ENCODE measurements at places on chromosomes 2 and 18.

DNA sequence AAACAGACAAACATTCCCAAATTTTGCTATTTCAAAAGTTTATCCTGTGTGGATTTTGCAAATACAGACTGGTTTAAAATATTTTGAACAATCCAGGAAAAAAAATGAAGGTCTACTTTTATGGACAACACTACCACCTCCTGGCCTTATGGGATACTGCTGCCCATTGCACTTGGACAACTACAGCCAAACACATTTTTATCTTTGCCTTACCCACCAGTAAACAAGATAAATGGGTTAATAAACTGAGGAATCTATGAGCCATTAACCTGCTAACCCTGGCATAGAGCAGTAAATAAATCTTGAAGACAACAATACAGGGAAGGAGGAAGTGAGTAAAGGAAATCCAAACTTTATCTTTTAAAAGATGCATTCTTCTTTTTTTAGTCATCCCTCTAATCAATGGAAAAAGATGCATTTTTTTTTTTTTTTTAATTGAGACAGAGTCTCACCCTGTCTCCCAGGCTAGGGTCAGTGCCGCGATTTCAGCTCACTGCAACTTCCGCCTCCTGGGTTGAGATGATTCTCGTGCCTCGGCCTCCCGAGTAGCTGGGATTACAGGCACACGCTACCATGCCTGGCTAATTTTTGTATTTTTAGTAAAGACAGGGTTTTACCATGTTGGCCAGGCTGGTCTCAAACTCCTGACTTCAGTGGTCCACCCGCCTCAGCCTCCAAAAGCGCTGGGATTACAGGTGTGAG lies 2.1 kb upstream of the SPIRE1 start:
- DNase-seq = no peak

DNA sequence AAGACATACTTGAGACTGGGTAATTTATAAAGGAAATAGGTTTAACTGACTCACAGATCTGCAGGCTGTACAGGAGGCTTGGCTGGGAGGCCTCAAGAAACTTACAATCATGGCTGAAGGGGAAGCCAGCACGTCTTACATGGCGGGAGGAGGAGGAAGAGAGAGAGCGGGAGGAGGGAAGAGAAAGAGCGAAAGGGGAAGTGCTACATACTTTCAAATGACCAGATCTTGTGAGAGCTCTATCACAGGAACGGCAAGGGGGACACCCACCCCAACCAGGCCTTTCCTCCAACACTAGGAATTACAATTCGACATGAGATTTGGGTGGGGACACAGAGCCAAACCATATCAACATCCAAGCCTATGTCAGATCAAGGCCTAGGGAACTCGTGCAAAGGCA lies 24.2 kb downstream of the MYL12B start:
- DNase-seq = no peak

- DNase-seq = no peak
Observed at GRCh38 chr2:28511871-28512606, 16.2 kb downstream of the PLB1 start.

DNA sequence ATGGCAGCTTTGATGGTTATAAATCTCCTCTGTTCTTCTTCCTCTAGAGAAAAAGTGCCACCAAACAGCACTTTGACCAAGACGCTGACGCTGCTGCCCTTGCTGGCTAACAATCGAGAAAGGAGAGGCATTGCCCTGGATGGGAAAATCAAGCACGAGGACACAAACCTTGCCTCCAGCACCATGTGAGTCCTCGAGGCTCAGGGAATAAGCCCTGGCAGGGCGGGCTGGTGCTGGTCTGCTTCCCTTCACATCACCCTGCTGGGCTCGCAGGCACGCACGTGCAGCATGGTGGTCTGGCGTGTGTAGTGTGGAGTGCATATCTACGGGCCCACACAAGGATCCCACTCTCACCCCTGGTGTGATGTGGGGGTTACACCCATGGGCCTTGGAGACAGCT lies 19.4 kb upstream of the DGKD start:
- DNase-seq = no peak

DNA sequence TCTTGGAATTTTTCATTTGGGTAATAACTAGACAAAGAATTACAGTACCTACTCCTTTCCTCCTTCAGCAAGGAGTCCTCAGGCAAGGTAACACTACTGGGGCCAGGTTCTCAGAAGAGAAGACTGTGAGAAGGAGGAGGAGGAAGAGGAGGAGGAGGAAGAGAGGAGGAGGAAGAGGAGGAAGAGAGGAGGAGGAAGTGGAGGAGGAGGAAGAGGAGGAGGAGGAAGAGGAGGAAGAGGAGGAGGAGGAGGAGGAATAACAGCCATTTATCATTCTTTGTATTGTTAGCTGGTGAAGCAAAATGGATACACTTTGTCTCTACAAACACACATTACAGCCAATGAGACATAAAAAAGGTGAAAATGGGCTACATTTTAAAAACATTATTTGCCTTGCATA lies 32.9 kb upstream of the SLC25A52 start:
- DNase-seq = no peak

- no peak for DNase-seq
Observed at GRCh38 chr2:85707304-85707703, 13.1 kb downstream of the GNLY start.

DNA sequence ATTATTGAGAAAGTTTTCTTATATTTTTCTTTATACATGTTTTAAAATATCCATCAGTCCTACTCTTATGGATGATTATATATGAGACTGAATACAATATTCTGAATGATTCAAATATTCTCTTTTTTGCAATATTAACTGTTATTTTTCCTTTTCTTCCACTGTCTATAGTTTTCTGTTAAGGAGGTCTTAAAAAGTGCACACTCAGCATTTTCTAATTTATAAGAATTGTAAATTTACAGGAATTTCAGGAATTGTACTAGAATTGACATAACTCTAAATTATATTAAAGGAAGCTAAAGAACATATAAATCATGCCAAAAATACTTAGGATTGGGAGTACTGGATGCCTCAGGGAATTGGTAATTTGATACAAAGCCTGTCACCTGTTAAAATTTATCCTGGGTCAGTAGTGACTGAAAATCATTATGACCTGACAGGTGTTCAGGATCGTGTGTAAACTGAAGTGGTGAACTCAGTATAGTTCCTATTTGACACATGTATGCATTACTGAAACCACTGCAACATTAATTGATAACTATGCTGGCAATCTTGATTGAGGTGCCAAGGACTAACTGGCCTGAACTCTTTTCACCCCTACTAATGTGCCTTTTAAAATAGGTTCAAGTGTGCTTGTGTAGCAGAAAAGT lies 30.4 kb downstream of the MSTN start:
- DNase-seq = no peak

DNA sequence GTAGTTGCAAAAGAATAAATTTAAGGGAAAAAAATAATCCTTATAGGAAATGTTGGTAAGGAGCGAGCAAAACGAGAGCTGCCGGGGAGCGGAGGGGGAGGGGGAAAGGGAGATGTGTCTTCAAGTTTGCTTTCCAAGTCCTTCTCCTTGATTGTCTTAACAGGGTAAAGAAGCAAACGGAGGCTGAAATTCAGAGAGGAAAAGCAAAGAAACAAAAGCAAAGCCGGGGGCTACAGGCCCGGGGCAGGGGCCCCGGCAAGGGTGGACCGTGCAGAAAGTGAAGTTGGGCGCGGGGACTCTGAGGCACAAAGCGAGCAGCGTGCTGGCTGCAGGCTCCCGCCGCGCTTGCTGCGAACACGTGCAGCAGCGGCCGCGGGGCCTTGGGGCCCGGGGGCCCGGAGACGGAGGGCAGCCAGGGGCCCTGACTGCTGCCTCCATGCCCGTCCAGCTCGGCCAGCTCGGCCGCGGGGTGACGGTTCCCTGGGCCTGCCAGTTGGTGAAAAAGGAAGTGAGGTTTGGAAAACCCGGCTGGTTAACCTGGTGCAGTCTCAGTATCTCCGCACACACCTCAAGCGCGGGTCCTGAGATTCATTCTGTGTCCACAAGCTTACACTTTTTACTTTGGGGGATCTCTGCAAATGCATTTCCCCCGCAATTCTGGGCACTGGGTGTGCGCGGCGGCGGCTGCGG lies 4.1 kb downstream of the BCL11A start:
- DNase-seq = no peak

DNA sequence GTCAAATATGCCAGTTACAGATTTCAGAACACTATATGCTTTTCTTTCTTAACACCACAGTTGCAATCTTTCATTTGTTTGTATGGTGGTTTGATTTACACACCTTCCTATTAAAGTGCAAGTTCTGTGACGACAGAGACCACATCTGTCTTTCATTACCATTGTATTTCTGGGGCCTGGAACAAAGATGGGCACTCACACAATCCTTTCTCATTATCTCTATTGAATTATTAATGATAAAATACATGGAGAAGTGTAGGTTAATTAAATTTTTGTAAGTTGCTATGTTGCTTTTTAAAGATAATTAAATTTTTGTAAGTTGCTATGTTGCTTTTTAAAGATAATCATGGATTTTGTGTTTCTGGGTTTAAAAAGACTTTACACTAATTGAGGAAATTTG lies 79.9 kb downstream of the KCTD18 start:
- no peak for DNase-seq

DNA sequence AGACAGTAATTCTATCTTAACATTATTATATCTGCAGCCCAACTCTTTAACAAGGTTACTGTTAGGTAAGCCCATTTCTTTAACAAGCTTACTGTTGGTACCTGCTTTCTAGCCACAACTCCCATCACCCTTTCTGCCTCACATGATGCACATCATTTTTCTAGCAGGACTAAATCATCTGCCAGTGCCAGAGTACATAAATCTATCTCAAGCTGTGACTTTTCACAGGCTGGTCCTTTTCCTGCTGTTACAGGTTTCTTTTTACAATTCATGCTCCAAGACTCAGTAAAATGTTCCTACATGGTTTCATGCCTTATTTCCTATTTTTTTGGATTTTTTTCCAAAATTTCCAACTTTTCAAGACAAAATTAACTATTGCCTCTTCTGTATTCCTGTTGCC lies 30.4 kb upstream of the ZC3H15 start:
- no peak for DNase-seq

DNA sequence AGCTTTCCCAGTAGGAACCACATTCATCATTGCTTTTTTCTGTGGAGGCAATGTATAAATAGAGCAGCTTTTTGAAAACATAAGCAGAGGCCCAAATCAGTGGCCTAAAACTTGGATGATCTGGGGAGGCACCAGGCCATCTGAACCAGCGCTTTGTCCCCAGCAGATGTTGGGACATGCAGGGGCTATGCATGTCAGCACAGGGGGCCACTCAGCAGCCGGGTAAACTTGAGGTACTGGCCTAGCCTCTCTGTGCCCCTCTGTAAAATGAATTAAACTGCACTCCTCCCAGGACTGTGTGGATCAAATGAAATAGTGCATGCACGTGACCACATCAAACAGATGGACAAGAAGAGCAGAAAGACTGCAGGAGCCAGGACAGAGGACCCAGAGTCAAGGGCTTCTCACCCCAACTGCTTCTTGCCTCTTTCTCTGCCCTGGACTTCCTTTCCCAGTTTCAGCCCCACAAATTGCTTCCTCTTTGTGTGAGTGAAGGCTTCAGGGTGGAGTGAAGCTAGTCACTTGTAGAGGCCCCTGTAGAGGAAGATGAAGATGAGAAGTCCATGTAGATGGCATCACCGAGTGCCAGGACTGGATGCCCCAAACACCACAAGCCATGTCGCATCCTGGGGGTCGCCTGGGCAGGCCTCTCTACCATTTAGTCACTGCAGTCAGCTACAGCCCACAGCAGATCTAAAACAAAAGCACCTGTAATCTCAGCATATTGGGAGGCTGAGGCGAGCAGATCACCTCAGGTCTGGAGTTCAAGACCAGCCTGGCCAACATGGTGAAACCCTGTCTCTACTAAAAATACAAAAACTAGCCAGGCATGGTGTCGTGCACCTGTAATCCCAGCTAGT lies 53.2 kb downstream of the IMPA2 start:
- DNase-seq = no peak

DNA sequence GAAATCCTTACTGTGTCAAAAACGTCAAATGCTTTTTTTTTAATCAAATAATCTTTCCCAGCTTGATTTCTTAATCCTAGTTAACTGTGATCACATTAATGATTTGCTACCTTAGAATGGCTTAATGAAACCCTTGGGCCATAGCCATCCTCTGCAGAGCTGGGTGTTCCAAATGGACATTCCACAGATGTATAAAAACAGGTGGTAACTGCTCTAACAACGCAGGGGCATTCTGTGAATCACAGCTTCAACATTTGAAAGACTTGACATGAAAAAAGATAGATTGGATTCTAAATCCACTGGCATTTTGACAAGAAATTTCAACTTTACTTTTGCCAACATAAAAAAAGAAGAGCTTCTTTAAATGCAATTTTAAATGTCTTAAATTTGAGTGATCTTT lies 69.8 kb upstream of the RASGRP3 start:
- DNase-seq = no peak

DNA sequence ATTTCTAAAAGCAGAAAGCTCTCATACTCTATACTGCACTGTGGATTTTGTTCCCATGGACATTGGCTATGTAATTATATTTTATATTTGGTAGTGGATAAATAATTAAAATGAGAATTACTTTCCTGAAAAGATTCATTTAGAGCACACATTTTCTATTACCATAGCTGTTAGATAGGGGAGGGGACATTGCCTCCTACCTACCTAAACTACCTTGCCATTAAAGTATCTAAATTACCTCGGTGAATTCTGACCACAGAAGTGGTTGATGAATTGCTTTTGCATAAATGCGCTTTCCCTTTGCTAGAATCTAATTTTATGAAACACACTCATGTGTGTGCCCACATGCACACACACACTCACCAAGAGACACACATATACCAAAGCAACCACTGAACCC lies 329.1 kb downstream of the MTX2 start:
- no peak for DNase-seq

DNA sequence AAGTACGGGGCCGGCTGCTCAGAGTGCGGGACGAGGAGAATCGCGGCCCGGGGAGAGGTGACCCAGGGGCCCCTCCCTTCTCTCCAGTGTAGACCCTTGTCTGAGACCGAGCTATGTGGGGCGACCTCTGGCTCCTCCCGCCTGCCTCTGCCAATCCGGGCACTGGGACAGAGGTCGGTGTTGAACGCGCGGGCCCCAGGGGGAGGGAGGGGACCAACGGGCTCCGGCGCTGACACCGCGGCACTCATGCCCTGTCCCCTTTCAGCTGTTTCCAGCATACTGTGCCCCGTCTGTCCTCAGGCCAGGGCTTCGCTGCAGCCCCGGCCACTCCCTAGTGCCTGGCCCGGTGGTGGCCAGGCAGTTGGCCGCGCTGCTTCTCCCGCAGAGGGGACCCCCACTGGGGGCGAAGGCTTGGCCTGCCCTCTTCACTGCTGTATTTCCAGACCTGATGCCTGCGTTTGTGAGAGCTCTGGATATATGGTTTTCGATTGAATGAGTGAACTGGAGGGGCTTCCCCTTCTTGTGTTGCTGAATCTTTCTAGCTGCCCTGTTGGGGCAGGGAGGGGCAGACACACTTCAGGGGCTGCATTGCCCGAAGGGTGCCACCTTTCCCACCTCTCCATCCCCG lies 809 bp downstream of the DBI start:
- DNase-seq = no peak

GRCh38 chr2:96393989-96394761 lies 58.6 kb downstream of the NCAPH start:
- DNase-seq = no peak

GRCh38 chr18:33817096-33817495 lies 239.1 kb downstream of the ASXL3 start:
- DNase-seq = no peak

GRCh38 chr2:45869165-45869501 lies 217.7 kb downstream of the PRKCE start:
- DNase-seq = no peak

Data from stimulated activated CD4-positive, alpha-beta T cell treated with anti-CD3 and anti-CD28 coated beads, Interleukin-12 subunit alpha, Interleukin-12 subunit beta, amount 100 ng/mL, for 24 hours (primary cell).